Activated CD4-positive, alpha-beta T cell treated with anti-CD3 and anti-CD28 coated beads, Interleukin-2, amount 10 ng/mL, durations not matched to agents 24 days and 14 days (primary cell): ENCODE measurements at places on chromosomes 7 and 10. TPM values are rescaled to one million over a fixed set of nuclear protein-coding genes. Genes with fewer than 3 reads are reported as not detected.

The BTBD16 gene
- total RNA-seq = not detected in 2 replicates

The NPTX2 gene
- total RNA-seq = not detected in 2 replicates

The LRIT1 gene
- not detected in 2 replicates for total RNA-seq

The FUOM gene
- 43.6 and 46.6 TPM in 2 replicates for total RNA-seq

The NUTM2B gene
- total RNA-seq = 0.91 and 1.1 TPM in 2 replicates

The CRYGN gene
- not detected in 2 replicates for total RNA-seq

The PHYHIPL gene
- not detected in 2 replicates for total RNA-seq

The NKX2-3 gene
- not detected in 2 replicates for total RNA-seq

The DIP2C gene
- total RNA-seq = 1.4 and 1.9 TPM in 2 replicates

The HOXA2 gene
- not detected in 2 replicates for total RNA-seq

The OR2A5 gene
- total RNA-seq = not detected in 2 replicates

The IDI2 gene
- total RNA-seq = not detected in 2 replicates

The ADAM8 gene
- total RNA-seq = 143 and 165 TPM in 2 replicates

The CTAGE6 gene
- total RNA-seq = 0.52 and 1.5 TPM in 2 replicates

The GSAP gene
- total RNA-seq = 2.1 and 2.8 TPM in 2 replicates

The ACTR3C gene
- 7.9 and 11.7 TPM in 2 replicates for total RNA-seq

The RPS24 gene
- total RNA-seq = 1,816 and 1,818 TPM in 2 replicates

The LIPF gene
- total RNA-seq = not detected in 2 replicates

The ZSCAN21 gene
- total RNA-seq = 8.0 TPM in 2 replicates

The VWA2 gene
- total RNA-seq = not detected in 2 replicates

The GBX1 gene
- not detected in 2 replicates for total RNA-seq

The PSD gene
- 10.4 and 12.1 TPM in 2 replicates for total RNA-seq

The MYL7 gene
- not detected in 2 replicates for total RNA-seq
